ENCODE measurements at places on chromosomes 4 and X.

- DNase-seq = no peak
Observed at GRCh38 chr4:121651597-121651996, 45.2 kb downstream of the ANXA5 start.

GRCh38 chr4:42123071-42123644, 29.3 kb downstream of the BEND4 start:
- DNase-seq = no peak

- no peak for DNase-seq
Observed at GRCh38 chr4:95038791-95039190, 281.0 kb downstream of the BMPR1B start.

DNA sequence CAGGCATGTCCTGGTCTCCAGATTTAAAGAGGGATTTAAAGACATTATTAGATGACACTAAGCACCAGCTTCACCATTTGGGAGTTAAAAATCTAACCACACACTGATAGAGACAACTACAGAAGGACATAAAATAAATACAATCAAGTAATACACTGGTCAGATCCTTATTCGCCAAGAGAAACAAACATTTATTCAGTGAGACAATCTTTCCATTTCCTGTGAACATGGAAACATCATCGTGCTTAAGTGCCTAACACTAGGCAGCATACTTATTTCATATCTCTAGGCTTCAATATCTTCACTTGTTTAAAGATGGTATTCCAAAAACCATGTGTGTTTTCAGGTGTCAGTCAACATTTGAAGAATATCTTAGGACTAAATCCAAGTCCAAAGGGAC, 103.6 kb downstream of the AREG start:
- no peak for DNase-seq

- no peak for DNase-seq
Observed at GRCh38 chr4:136831553-136831952, 700.7 kb downstream of the PCDH18 start.

DNA sequence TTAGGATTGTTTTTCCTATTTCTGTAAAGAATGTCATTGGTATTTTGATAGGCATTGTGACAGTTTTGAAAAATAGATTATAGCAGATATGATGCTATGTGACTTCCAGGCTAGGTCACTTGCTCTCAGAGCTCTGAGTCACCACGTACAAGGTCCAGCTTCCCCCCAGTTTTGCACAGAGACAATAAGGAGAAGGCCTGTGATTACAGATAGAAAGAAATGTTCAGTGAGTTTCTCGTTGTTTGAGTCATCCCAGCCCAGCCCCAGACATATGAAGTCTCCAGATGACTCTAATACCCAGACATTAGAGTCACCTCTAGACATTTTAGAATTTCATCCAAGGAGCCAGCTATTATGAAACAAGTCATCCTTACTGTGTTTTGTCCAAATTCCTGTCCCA, 57.2 kb downstream of the MFAP3L start:
- DNase-seq = no peak

GRCh38 chrX:101163166-101163565, 56.4 kb upstream of the DRP2 start:
- DNase-seq = no peak

DNA sequence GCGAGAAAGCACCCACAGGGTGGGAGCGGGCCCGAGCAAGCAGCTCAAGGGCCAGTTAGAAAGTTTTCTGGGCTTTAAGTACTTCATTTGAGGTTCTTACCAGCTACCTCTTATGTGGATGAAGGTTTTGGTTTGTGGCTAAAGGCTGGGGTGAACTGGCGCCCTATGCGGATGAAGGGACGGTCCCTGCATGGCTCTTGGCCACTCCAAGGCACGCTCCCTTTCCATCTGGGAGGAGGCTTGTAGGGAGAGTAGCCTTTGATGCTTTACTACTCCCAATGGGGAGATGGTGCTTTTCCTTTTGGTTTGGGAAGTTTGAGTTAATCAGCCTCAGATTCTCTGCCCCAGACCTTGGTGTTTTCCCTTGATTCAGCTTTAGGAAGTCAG, 17.7 kb downstream of the MRFAP1 start:
- DNase-seq = no peak

DNA sequence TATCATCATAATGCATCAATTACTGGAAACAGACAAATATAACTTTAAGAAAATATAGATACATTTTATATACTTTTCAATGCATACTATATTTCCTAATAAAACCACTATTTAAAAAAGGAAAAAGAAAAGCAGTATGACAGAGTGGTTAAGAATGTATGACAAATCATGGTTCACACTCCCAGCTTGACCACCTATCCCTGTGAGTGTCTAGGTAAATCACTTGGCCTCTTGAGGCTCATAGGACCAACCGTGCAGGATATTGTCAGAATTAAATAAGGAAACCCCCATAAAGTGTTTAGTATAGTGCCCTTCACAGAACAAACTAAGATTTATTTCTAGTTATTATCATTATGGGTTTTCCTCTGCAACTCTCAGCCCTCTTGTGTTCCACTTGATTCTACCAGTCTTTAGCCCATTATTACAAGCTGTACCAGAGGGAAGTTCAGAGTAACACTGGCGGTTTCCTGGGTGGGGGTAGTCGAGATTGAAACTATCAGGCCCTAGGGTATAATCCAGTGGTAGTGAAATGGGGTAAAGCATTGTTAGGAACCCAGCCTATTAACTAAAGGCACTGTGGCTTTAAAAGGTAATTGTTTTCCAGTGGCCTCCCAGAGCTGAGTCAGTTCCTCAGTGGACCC, 55.5 kb upstream of the PAK3 start:
- DNase-seq = no peak

- no peak for DNase-seq
Observed at GRCh38 chr4:184115399-184115798, 102.3 kb downstream of the ENPP6 start.

GRCh38 chrX:119853444-119853843, 681 bp upstream of the UPF3B start:
- DNase-seq = no peak

GRCh38 chr4:141415651-141416050, 195.0 kb downstream of the ZNF330 start:
- DNase-seq = no peak

DNA sequence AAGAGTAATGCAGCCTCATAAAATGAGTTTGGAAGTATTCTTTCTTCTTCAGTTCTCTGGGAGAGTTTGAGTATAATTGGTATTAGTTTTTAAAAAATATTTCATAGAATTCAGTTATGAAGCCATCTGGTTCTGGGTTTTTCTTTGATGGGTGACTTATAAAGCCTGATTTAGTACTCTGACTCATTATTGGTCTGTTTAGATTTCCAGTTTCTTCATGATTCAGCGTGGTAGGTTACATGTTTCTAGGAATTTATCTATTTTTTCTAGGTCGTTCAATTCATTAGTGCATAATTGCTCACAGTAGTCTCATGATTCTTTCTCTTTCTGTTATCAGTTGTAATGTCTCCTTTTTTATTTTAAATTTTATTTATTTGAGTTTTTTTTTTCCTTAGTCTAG, 111.2 kb downstream of the CEP44 start:
- no peak for DNase-seq

DNA sequence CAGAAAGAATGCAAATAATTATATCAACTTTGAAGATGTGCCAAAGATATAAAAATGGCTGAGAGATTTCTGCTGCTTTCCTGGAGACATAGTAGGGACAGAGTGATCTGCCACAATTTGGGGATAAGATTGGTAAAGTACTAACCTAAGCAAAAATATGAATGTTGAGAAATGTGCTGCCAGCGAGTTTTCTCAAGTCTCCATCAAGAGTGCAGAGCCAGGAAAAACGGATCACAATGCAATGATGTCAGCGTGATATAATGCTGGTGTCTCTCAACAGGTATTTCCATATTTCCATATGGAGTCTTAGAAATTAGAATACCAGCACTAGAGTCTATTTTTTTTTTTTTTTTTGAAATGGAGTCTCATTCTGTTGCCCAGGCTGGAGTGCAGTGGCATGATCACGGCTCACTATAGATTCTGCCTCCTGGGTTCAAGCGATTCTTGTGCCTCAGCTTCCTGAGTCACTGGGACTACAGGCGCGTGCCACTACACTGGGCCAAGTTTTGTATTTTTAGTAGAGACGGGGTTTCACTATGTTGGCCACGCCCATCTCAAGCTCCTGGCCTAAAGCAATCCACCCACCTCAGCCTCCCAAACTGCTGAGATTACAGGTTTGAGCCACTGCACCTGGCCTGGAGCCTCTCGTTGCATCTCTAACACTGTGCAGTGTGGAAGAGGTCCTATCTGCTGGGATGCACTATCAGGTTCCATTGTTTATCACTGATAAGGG, 893.5 kb downstream of the TRIML1 start:
- DNase-seq = no peak

DNA sequence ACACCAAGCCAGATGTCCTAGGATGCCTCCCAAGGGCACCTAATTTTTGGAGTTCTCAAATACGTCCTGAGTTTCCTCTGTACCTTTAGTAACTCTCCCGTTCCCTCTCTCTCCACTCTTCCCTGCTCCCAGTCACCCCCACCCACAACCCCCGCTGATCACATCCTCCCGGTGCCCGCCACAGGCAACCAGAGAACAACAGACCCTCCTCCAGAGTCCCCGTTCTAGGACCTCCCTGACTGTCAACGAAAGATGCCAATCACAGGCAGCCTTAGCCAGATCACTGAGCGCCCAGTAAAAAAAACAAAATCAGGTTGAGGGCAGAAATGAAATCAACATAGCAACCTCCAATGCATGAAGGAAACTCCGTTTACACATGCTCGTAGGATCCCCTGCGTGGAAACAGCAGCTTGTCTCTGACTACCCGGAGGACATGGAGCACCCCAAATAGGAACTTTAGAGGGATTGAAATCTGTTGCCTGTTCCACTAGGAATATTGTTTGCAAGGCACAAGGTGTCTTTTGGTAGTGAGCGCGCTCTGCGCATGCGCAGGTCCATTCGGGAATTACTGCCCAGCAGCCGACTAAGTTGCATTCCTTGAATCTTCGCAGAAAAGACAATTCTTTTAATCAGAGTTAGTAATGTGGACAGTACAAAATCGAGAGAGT, at the start of gene GABRB1:
Gene GABRB1 (plus strand): TSS at position 557 of the 668 bp plus-strand sequence.
- DNase-seq = no peak

DNA sequence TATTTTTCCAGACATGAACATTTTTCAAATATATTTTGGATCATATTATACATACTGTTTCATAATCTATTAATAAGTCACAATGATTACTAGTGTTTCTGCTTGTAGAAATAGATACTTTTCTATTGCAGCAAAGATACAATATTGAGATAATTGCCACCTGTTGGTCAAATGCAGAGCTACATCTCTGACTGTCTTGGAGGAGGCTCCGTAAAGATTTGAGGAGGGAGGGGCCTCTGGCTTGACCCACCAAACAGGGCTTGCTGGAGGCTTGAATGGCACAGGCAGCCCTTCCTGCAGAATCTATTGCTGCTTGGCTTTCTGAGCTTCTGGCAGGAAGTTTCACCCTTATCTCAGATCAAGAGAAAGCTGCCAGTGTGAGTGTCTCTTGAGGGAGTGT, 99.3 kb upstream of the ARMCX2 start:
- DNase-seq = no peak

- no peak for DNase-seq
Observed at GRCh38 chr4:72171761-72172160, 140.0 kb downstream of the NPFFR2 start.

DNA sequence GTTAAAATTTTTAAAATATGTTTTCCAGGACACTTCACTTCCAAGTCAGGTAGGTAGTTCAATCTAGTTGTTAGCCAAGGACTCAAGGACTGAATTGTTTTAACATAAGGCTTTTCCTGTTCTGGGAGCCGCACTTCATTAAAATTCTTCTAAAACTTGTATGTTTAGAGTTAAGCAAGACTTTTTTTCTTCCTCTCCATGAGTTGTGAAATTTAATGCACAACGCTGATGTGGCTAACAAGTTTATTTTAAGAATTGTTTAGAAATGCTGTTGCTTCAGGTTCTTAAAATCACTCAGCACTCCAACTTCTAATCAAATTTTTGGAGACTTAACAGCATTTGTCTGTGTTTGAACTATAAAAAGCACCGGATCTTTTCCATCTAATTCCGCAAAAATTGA, 49.7 kb downstream of the XIAP start:
- no peak for DNase-seq

DNA sequence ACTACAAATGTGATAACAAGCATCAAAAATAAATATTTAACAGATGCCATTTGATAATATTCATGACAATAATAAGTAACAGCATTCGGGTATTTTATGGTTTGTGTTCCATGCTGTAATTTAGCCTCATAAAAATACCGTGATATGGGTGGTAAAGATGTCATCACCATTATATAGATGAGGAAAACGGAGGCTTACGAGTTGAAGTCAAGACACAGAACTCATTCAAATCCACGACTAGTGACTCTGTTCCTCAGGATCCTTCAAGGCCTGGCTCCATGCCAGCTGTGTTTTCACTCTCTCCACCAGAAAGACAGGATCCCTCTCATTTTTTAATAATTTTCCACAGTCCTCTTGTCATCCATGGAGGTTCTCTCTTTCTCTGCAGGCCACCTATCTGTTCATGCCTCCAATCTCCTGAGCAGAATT, 94.5 kb downstream of the APBB2 start:
- no peak for DNase-seq

GRCh38 chrX:19912-20571, 261.1 kb upstream of the PLCXD1 start:
- DNase-seq = no peak

GRCh38 chr4:17250591-17250990, 261.3 kb downstream of the QDPR start:
- DNase-seq = no peak

DNA sequence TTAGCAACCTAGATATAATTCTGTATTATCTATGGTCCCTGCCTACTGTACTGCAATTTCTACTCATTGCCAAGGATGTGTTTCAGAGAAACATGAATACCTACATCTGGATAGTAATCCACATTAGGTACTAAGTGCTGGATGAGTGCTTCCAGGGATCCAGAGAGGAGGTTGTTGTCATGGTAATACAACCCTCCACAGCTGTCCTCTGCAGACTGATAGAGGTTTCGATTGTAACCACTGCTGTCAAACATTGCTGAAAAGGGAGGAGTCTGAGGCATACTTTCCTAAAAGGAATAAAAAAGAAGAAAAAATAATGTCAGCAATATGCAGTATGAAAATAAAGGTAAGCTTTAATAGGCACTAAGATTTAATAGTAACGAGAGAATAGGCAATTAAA, 12.5 kb downstream of the RASGEF1B start:
- DNase-seq = no peak

DNA sequence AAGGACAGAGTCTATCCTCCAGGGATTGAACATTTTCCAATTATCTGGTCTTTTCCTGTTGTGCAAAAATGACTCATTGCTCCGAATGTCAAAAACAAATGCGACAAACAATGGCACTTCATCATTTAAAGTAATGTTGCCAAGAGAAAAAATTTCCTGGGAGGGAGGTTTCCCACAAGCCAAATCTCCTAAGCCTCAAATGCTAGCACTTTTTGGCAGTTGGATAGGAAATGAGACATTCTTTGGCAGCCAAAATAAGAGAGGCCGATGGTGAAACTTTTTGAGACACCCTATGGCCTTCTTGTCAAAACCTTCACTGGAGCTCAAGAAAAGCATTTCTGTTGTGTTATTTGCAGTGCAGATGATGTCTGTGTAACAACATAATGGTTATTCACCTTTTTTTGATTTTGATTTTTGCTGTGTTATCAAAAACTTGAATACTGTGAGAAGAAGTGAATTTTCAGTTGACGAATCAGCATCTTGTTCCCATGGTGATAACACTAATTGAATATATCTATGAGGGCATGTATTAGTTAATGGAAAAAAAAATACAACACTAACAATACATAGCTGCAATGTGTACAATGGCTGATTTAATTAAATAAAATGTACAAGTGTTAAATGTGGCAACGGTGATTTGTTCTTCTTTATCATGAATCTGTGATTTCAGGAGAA, 333.8 kb downstream of the ANK2 start:
- no peak for DNase-seq

GRCh38 chr4:69589884-69590283, 49.6 kb downstream of the UGT2A2 start:
- no peak for DNase-seq

GRCh38 chr4:13539047-13539618, 5.2 kb downstream of the NKX3-2 start:
- DNase-seq = peak; percentile 24

Data from GM13977 (cell line).